ENCODE measurements at places on chromosomes 1 and 21.

- DNase-seq: peak; percentile 52
Measured at GRCh38 chr1:230068952-230069684, 2.1 kb downstream of the GALNT2 start.

GRCh38 chr21:26833460-26833939 lies 11.7 kb downstream of the ADAMTS1 start:
- no peak for DNase-seq

GRCh38 chr1:151995774-151996173 lies 2.1 kb upstream of the S100A10 start:
- no peak for DNase-seq

DNA sequence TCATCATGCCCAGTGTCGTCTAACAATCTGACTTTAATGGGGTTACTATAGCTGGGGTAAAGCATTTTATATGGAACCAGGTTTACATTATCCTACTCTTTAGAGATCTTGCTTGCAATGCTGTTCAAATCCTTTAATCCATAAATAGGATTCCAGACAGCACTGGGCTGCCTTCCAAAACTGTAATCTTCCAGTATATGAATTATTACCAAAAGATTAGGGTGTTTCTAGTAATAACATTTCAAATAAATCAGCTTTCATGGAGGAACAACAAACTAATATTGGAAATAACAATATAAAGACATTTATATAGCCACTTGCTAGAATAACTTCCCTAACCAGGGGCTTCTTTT lies 88.6 kb upstream of the PLXNA2 start:
- DNase-seq: no peak

DNA sequence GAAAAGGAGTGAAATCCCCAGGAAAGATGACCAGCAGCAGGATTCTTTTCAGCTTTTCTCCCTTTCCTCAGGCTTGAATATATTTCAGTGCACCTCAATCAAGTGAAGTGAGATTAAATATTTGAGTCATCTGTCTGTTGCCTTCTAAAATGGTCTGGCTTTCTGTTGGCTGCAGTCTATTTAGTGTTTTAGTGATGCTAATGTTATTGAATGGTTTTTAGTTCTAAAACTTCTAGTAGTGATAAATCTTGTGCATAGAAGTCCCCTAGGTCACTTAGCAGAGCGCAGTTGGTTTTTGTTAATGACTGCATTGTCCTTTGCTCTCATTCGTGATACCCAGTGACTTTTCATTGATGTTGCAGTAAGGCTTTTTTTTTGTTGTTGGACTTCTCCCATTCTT lies 53.5 kb downstream of the ITSN1 start:
- no peak for DNase-seq

- no peak for DNase-seq
Measured at GRCh38 chr1:12435639-12436344, 182.2 kb downstream of the DHRS3 start.

GRCh38 chr1:6205849-6206519 lies at the start of gene RNF207:
RNF207 (plus strand) TSS chr1:6206119; CDS start chr1:6206536, 417 bp downstream.
- peak; percentile 83 for DNase-seq

GRCh38 chr1:19392221-19392620 lies 80.1 kb downstream of the SLC66A1 start:
- DNase-seq: no peak

DNA sequence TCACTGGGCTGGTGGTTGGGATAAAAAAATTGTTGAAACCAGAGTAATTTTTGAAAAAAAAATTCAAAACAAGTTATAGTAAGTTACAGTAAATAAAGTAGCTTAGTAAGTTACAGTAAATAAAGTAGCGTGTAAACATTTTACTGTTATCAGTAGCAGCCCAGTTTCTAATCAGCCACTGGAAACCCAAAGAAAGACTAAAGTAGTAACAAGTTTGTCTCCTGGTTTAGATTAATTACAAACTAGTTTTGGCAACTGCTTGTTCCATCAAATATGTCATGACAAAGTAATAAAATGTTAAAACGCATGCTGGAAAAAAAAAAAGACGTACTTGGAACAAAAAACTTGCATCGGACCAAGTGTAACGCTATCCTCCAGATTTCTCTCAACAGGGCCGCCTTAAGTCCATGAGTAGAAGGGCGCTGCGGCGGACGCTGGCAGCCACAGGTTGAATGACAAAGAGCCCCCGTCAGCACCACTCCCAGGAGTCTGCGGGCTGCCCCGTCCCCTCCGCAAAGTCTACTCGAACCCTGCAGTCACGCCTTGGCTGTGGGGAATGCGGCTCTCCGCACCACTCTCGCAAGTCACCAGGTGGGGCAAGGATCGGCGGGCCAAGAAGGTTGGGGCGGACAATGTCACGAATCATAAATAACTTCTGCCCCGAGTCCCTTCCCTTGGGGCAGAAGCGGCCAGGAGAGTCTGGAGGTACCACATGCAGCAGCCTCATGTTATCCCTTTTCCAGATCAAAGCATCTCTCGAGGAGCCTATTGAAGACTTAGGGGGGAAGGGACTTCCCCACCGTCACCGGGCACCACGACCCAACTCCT lies 837 bp downstream of the SLC16A1 start:
- DNase-seq: peak; percentile 85

GRCh38 chr1:2074396-2074795 lies 24.2 kb downstream of the PRKCZ start:
- DNase-seq: no peak

DNA sequence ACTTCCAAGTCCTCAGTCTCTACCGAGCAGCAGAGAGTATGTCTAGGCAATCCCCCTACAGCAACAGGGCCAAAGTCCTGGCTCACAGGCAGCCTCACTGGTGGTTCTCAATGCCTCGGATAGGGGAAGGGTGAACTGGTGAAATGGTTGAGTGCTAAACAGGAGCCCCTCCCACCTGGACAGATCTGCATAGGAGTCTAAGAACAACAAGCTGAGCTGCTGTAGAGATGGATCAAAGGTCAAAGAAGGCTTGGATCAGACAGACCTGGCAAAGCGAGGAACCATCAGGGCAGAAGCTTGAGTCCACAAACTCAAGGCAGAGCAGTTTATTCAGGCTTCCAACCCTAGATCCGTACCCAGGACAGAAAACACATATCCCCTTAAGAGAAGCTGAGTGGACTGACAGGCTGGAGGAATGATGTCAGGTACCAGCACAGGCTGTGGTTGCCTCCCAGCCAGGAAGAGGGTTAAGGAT lies 31.8 kb downstream of the RABIF start:
- no peak for DNase-seq

DNA sequence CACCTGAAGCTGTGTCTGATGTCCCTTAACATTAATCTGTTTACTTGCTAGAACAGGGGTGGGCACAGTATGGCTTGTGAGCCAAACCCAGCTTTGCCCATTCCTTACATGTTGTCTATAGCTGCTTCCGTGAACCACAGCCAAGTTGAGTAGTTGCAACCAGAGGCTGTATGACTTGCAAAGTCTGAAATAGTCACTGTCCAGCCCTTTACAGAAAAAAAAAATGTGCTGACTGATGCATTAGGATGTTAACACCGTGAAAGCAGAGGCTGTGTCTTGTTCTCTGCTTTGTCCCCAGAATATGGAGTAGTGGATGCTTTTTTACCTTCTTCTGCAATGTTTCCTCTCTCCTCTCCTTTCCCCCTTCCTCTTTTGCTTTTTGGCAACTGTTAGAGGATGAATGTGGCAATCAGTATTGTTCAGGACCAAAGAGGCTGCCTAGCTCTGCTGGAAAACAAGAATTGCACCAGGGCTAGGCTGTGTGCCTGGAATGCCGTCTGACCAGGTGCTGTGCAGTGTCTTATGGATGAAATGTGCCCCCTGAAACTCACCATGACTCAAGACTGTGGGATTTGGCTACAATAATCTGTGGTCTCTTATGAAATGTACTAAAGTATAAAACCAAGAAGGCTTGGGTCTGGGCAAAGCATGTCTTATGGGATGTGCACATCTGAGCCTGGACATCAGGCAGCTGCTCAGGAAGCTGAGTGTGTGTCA lies 79.6 kb upstream of the GCLM start:
- DNase-seq: no peak

DNA sequence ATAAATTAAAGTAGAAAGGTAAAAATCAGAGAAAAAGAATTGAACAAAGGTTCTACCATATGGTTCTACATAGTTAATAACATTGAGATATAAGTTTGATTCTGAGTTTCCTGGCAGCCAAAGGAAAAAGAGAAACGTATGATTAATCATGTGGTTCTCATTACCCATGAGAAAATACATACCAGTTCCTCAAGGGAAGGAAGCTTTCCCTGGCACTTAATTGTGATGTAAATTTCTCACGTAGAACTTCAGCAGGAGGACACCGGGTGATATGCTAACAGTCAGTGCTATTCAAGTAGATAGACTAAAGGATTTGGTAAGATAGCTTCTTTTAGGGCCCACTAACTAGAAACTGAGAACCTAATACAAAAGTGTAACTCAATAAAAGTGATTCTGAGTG lies 218.5 kb downstream of the NFIA start:
- DNase-seq: no peak

- no peak for DNase-seq
Measured at GRCh38 chr1:208272713-208273112, 28.5 kb upstream of the PLXNA2 start.

GRCh38 chr1:93703643-93704042 lies 22.0 kb upstream of the BCAR3 start:
- no peak for DNase-seq

- DNase-seq: no peak
Measured at GRCh38 chr1:233132445-233132844, 163.1 kb downstream of the PCNX2 start.
